ENCODE measurements at places on chromosomes 4 and X.

- DNase-seq: no peak
These were observed 33.5 kb upstream of the SCRG1 start for GRCh38 chr4:173432430-173432829.

DNA sequence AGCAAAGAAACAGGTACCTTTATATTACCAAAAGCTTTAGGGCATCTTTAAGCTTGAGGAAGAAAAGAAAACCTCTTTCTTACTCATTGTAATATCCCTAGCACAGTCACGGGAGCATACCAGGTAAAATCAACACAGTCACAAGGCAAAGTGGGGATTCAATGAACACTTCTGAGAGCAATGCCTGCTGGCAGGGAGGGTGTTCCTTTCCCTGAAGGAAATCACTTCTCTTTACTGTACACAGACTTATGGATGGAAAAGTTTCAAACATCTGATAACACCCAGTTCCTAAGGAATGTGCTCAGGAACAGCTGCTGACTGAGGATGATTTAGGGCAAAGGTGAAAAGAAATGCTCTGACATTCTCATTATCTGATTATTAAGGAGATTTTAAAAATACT is 94.8 kb downstream of the MAML3 start:
- DNase-seq: no peak

GRCh38 chrX:121832446-121832845 is 785.0 kb downstream of the GLUD2 start:
- no peak for DNase-seq

- no peak for DNase-seq
These were observed 210.1 kb downstream of the FBXW7 start for GRCh38 chr4:152325831-152326230.

GRCh38 chrX:57265126-57265525 is 21.4 kb upstream of the FAAH2 start:
- no peak for DNase-seq

- DNase-seq: no peak
These were observed 67.3 kb downstream of the PSAPL1 start for GRCh38 chr4:7367406-7367805.

DNA sequence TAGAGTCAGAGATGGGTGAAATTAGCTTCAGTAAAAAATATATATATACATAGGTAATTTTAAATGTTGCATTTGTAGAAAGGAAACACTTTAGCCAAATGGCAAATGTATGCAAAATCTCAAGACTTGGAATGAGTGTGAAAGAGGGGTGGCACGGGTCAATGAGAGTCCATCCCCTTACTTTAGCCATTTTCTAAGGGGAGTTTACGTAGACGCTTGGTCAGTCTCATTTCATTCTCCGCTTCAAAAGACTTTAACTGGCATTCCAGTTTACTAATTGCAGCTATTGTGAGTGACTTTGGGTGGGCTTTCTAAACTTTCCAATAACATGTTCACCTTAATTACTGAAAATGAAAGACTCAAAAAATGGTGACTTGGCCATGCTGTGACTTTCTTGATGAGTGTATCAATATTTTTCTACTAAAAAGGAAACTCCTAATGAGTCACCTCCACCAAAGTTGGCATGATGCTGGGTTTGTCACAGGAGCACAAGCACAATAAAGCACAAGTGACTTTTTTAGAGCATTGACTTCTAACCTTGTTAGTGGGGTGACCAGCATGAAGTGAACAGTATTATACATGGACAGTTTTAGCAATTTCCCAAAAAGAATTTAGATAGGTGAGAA is 356.0 kb upstream of the RASGEF1B start:
- DNase-seq: no peak

DNA sequence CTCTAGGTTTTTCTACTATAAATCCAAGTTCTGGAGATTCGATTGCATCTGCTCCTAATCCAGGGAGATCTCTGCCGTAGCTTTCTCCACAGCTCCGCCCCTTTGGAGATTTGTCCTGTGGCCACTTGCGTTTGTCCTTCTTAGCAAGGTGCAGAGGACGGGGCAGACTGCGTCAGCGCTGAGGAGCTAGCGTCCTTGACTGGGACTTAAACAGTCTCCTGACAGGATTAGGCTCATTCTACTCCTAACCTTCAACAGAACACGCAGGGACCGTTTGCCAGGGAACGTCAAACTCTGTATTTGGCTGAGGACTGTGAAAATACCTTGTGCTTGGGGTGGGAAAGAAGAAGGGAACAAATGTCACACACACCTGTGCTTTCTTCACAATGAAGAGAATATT is 38.6 kb downstream of the SORBS2 start:
- no peak for DNase-seq

DNA sequence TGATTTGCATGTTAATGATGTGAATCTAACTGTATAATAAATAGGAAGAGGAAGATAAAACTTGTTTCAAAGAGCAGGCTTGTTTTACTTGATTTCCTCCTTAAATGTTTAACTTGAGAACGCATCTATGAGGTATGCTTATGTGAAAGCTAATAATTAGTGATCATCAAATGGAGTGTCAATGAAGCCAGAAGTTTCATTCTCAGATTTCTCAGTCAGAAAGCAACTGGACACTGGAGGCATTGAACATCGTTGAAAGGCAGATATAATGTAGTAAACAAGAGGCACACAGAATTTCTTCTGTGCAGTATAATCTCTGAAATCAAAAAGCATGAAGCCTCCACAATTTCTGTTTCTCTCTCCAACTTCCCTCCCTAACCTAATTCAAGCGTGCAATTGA is 672.9 kb downstream of the ADGRL3 start:
- DNase-seq: no peak

GRCh38 chr4:156803056-156803455 is 168.5 kb downstream of the PDGFC start:
- no peak for DNase-seq
